Dermis lymphatic vessel endothelial cell (primary cell): ENCODE measurements at places on chromosomes 4 and X. TPM values are rescaled to one million over a fixed set of nuclear protein-coding genes. Genes with fewer than 3 reads are reported as not detected.

Gene ETDB
- total RNA-seq = not detected in 2 replicates

Gene SPANXD
- not detected in 2 replicates for total RNA-seq

Gene HTN1
- total RNA-seq = not detected in 2 replicates

Gene NPFFR2
- not detected in 2 replicates for total RNA-seq

Gene CXCL11
- total RNA-seq = not detected in 2 replicates

Gene CSN1S1
- not detected in 2 replicates for total RNA-seq

Gene APLN
- 3.0 and 3.4 TPM in 2 replicates for total RNA-seq

Gene RPA4
- total RNA-seq = 0.86 and 1.4 TPM in 2 replicates

Gene CT47B1
- not detected in 2 replicates for total RNA-seq

Gene LRRC66
- total RNA-seq = under 0.01 and 0.09 TPM in 2 replicates

Gene POU4F2
- not detected in 2 replicates for total RNA-seq

Gene INTS12
- total RNA-seq = 10.5 and 13.1 TPM in 2 replicates

Gene RADX
- 0.09 and 0.22 TPM in 2 replicates for total RNA-seq

Gene NEUROG2
- total RNA-seq = not detected in 2 replicates

Gene MAGEC2
- not detected in 2 replicates for total RNA-seq

Gene PABPC1L2B
- total RNA-seq = not detected in 2 replicates

Gene C4orf54
- total RNA-seq = under 0.01 TPM in 1 of 2 replicates, not detected in the other

Gene ASMTL
- total RNA-seq = 12.5 and 14.6 TPM in 2 replicates

Gene ADAMTS3
- 0.33 and 0.34 TPM in 2 replicates for total RNA-seq

Gene PPP2R2C
- 0.54 and 0.86 TPM in 2 replicates for total RNA-seq
